Heart left ventricle (tissue), 16 donors: ENCODE measurements at places on chromosomes 13 and 19. TPM values are rescaled to one million over a fixed set of nuclear protein-coding genes. Genes with fewer than 3 reads are reported as not detected.

GRCh38 chr13:93794197-93794885 lies 567.7 kb downstream of the GPC6 start:
- no peak for DNase-seq

GRCh38 chr19:44540736-44541135 lies 11.3 kb upstream of the CEACAM20 start:
- DNase-seq = no peak

- no peak for DNase-seq
Observed at GRCh38 chr13:34469196-34469986, 472.7 kb upstream of the NBEA start.

DNA sequence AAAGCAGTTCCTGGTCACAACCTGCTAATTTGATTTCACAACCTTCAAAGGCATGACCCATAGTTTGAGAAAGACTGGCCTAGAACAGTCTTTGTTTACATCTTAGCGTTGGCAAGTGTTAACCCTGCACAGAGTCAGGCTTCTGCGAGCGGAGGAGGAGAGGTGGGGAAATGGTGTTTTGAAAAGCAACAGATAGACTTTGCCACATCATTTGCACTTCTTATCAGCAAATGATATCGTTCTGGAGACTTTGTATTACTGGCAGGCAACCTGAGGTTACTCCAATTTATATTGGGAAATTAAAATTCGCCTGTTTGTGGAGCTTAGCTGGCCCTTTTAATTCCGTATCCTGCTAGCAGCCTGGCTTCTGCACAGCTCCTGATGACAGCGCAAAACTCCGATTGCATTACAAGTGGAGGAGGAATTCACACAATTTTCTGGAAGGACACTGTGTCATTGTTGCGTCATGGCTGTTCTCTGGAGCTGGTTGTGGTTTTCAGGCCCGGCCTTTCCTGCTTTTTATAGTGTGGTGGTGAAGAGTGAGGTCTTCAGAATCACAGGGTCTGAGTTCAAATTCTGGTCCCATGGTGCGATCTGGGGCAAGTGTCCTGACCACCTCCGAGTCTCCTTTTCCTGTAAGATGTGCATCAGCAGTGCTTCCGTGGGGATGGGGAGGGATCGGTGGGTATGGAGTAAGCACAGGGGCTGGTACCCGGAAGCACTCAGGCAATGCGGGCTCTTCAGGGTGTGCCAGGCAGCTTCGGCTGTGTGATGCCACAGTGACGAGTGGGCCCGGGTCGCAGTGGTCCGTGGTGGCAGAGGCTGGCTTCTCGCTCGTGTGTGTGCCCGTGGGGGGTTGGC lies 49.1 kb upstream of the EHD2 start:
- DNase-seq = peak; percentile 82

The VSIG10L gene
- 1.2 TPM for polyA plus RNA-seq
